Left kidney (tissue), 8 donors: ENCODE measurements at places on chromosomes 2 and 18.

DNA sequence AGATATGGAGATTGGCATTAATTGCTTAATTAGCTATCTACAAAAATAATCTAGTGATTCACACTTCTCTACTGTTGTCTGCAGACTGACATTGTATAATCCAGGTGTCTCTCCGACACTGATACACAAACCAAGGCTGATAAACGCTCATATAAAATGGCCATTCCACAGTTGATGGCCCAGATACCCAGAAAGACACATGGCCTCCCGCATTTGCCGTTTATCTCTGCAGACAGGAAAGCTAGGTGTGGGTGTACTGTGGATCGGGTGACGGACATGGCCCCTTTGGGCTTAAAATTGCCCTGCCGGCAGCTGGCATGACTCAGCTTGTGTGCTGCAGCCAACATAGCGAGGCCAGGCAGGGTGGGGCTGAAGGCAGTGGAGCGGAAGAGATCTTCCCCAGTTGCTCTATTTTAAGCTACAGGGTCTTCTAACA is 18.5 kb downstream of the PMAIP1 start:
- peak; percentile 37 for DNase-seq

DNA sequence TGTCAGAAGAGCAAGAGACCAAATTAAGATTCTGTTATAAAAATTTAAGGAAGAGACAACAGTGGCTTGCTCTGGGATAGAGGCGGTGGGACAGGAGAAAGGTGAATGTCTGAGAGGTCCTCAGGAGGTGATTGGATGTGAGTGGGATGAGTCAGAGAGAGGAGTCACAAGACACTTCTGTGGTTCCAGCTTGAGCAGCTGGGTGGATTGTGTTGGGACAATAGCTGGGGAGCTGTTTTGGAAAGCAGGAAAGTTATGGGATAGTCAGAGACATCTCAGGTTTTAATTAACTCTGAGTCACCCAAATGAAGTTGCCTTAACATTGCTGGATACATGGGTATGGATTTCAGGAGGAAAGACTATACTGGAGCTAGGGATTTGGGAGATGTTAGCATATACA is 218.0 kb upstream of the TRIB2 start:
- DNase-seq: no peak

- no peak for DNase-seq
These were observed 137.8 kb upstream of the GYPC start for GRCh38 chr2:126518196-126518595.

GRCh38 chr2:148974095-148974494 is 64.4 kb upstream of the LYPD6B start:
- no peak for DNase-seq

DNA sequence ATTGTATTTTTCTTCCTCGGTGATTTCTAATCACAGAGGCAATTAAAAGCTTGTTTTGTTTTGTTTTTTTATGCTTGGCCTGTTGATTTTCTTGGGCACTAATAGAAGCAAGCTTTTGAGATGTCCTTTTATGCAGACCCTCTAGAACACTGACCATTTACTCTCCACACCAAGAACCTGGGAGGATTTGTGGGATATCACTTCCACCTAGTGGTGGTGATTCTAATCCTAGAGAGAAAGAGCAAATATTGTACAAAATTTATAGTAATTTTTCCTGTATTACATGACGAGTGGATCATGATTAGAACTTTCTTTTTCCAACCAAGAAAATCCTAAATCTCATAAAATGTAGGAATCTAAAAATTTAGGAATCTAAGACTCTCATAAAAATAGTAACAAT is 23.4 kb downstream of the NEMP2 start:
- peak; percentile 28 for DNase-seq
